ENCODE measurements at places on chromosomes 4 and X.

DNA sequence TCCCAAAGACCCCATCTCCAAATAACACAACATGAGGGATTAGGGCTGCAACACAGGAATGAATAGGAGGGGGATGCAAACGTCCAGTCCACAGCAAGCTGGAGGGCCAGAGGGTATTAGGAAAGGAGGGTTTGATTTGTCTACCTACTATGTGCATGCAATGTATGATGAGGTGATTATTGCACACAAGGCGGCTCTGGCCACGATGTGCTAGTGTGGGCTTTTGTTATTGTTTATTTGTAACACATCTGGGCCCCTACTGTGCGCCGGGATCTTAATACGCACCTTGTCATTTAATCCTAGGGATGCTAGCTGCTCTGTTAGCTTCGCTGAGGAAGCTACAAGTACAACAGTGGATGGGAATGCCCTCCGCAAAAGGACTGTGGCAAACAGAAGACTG, 19.5 kb downstream of the SH3KBP1 start:
- DNase-seq, result no peak

DNA sequence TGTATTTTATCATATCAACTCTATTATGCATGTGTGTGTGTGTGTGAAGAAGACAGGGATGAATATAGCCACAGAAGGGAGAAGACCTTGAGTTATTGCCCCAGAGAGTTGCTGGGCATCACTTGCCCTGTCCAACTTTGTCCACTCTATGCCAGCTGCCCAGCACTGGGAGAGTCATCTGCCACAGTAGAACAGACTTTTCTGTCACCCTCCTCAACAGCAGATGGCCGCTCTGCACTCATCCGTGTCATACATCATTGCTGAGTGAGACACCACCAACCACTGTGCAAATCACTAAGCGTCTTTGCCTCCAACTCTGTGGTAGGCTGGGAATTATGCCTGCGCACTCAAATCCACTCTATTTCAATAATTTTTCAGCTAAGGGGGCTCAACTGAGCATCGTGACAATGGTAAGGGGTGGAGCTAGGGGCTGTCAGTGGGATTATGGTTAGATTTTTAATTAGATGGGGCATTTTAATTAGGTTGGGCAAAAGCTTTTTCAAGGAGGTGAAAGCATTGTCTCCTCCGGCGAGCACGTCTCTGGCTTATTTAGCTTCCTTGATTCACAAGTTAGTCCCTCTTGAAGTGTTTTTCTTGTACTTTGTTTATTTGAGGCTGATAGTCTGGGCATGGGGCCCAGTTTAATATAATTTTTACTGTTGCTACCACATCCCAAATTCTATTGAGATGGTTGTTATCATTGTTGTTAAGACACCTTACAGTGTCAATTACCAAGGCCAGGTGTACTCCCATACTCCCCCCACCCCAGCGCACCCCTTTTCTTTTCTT, 100.1 kb upstream of the KLF3 start:
- no peak for DNase-seq

DNA sequence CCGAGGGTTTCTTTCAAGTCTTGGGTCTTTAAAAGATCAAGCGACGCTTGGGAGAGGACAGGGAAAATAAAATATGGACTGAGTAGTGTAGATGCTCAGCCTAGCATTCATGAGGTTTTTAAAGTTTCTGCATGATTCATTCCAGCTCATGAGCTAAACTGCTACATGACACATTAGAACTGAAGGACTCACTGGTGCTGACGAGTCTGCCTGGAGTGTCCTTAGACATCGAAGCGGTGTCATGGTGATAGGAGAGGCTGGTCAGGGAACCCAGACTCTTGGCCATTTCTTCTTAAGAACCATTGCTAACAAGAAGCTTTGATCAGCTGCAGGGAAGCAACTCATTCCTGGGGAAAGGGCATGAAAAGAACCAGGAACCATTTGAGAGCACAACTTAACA, 158.6 kb downstream of the TRIML1 start:
- DNase-seq, result no peak

DNA sequence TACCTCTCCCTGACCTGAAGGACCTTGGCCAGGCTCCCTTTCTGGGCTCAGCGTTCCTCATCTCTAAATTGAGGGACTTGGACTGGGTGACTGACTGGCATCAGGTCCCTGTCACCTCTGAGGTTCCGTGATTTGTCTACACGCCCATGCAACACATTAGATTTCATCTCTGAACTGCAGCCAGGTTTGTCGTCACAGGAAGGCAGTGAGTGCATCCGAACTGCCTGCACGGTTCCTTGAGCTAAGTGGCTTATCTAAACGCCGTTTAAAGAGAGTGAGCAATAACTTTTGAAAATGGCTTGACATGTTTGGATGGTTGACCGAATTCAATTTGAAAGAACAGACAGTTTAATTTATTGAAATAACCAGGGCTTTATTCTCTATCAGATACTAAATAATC, 70.1 kb downstream of the PCYT1B start:
- DNase-seq, result no peak

DNA sequence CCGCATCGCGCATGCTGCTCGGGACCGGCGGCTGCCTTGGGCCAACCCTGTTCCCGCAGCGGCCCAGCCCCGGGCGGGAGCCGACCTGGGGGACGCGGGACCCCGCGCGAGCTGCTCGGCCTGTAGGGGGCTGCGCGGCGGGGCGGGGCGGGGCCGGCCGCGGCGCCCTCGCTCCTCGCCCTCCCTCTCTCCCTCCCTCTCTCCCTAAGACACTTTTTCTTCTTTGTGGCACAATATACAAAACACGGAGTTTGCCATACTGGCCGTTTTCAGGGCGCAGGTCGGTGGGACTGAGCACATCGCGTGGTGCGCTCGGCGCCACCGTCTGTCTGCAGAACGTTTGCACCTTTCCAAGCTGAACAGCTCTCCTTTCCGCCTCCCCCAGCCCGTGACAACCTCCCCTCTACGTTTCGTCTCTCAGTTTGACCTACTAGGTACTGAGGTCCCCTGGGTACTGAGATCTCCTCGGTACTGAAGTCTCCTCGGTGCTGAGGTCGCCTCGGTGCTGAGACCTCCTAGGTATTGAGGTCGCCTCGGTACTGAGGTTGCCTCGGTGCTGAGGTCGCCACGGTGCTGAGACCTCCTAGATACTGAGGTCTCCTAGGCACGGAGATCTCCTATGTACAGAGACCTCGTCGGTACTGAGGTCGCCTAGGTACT, 261.1 kb upstream of the PLCXD1 start:
- no peak for DNase-seq

- DNase-seq, result no peak
These were observed 409.3 kb upstream of the CPEB2 start for GRCh38 chr4:14592950-14593349.

DNA sequence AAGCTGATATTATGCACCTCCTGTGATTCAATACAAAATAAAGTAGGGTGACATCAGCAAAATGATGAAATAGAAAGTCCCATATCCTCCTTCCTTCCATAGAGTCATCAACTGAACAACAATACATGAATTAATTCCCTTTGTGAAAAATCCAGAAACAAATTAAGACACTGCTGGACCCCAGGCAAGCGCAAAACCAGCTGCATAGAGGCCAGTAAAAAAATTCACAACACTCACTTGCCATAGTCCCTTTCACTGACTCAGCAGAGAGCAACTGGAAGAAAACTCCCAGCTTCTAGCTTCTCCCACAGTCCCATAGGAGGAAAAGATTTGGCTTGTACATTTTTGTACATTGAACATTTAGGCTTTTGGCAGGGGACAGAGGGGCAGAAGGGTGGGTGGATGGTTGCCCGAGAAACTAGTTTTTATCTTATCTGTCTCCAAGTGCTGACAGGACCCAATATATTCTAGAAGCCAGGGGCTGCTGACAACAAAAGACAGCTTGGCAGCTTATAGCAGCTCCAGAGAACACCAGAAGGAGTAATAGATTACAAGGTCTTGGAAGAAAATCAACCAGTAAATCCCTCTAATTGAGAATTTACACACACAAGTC, 124.6 kb downstream of the NDST3 start:
- DNase-seq, result no peak

Measured in activated CD8-positive, alpha-beta T cell treated with anti-CD3 and anti-CD28 coated beads for 36 hours (primary cell).